ENCODE measurements at places on chromosomes 16 and 17.

DNA sequence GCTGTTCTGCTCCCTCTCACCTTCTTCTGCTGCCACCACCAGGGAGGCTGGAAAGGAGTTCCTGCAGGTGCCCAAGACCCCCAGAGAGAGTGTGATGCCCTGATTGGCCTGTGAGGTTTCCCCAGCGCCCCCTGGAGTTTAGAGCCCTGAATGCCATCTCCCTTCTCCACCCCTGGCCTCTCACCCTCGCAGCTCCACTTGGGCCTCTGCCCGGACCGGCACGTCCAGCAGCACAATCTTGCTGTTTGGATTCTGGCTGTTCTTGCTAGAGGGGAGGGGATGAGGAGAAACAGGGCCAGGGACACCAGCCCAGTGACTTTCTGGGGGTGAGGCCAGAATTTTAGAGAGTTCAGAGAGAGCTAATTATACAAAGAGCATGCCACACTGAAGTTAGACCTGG lies 12.5 kb upstream of the FAM171A2 start:
- DNase-seq = no peak

- no peak for DNase-seq
Measured at GRCh38 chr17:82299452-82299851, 18.0 kb downstream of the CD7 start.

DNA sequence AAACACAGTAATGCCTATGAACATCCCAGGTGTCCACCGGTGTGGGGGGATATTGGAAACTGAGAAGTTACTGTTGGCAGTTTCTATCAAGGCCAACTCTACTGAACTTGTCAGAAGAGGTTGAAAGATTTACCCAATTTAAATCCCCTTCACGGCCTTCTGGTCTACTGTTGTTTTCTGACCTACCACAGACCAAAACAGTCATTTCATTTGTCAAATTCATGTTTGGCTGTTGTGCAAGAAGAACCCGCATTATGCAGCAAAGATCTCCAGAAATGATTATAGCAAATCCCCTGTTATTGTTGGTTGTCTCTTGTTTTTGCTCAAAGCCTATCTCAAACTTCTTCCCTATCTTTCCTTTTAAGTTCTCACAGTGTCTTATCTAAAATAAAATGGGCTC lies 73.1 kb upstream of the MAF start:
- no peak for DNase-seq

DNA sequence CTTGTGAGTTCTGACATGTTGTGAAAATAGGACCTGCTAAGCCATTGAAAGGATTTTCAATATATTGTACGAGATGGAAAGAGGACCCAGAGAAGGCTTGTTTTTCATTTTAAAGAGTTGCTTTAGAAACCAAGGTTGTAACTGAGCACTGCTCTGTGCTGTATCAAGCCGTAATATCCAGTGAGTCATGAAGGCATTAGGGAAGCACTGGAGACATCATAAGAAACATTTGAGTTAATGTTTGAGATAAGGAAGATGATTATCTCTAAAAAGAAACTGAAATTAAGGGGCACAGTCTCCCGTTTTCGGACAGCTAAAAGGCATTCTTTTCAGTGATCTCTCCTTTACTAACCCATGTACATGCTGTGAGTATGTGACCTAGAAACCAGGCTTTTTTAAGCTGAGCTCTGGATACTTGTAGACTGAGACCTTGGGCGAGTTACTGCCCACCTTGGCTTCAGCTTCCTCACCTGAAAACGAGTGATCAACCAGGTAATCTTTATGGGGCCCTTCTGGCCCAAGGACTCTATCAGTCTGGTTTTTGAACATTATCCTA lies 149.2 kb upstream of the TBX2 start:
- no peak for DNase-seq

DNA sequence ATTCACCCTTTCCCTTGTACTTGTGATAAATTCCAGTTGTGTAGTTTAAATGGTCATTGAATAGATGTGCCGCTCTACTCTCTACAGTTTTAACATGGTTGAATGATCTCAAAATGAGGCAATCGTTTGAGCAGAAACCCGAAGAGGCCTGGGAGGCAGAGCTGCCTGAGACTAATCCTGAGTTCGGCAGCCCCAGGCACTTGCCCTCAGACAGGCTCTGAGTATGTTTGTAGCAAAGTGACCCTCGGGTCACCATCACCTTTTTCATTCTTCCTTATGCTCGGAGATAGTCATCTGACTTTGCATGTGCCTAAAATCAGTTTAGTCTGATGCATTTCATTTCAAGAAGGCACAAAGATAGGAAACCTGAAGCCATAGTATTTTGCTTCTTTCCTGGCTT lies 184.0 kb upstream of the RBFOX1 start:
- DNase-seq = no peak

DNA sequence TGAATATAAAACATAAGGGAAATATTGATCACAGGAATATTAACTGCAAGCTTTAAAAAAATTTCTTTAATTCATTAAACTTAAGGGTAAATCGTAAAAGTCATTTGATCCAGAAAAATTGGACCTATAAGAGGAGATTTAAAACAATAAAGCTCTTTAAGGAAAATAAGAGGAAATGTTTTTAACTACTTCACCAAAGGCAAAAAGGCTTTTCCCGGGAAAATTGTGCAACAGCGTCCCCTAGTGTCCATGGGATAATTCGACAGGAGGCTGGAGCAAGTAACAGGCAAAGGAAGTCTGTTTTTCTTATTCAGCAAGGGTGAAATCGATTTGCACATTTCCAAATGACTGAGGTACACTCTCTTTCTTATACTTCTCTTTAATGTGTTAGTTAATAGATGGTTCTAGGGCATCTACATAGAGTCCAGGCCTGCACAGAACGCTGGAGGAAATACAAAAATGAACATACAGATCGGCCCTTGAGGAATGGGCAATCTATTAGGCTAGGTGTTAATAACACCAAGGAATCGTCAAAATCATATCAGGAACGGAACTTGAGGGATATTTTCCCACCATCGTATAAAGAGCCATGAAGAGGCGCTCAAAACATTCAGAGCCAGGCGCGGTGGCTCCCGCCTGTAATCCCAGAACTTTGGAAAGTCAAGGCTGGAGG lies 61.4 kb downstream of the ZNF18 start:
- peak; percentile 40 for DNase-seq

- peak; percentile 98 for DNase-seq
Measured at GRCh38 chr17:3911271-3912053, 4.8 kb downstream of the P2RX1 start.

DNA sequence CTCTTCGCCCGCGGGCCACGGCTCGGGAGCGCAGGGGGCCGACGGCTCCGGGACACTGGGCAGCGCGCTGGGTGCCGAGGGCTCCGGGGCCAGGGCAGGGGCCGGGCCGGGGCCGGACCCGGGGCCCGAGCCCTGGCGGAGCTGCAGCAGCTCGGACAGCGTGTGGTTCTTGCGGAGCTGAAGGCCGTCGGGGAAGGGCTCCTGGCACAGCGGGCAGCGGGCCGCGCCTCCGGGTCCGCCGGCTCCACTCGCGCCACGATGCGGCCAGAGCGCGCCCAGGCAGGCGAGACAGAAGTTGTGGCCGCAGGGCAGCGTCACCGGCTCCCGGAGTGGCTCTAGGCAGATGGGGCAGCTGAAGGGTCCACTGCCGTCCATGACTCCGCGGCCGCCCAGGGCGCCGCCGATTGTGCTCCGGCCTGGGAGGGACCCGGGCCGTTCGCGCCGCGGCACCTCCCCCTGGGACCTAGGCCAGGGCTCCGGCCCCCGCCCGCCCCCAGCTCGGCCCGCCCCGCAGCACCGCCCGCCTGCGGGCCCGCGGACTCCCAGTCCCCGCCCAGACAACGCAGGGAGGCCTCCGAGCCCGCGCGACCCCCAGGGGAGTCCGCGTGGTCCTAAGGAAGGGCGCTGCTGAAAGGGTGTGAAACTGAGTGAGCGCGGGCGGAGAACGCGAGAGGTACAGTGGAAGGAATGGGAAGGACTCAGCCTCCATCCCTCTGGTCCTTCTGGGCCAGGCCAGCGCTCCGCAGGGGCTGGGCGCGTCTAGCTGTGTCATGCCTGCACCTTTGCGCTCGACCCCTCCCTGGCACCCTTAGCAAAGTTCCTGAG lies at the start of gene TRIM47:
TSS of gene TRIM47 (minus strand) at position 408 of the 825 bp plus-strand sequence. CDS start at position 375, 33 bp downstream.
- DNase-seq = peak; percentile 50

GRCh38 chr17:49730078-49730784 lies 22.5 kb upstream of the SLC35B1 start:
- no peak for DNase-seq

DNA sequence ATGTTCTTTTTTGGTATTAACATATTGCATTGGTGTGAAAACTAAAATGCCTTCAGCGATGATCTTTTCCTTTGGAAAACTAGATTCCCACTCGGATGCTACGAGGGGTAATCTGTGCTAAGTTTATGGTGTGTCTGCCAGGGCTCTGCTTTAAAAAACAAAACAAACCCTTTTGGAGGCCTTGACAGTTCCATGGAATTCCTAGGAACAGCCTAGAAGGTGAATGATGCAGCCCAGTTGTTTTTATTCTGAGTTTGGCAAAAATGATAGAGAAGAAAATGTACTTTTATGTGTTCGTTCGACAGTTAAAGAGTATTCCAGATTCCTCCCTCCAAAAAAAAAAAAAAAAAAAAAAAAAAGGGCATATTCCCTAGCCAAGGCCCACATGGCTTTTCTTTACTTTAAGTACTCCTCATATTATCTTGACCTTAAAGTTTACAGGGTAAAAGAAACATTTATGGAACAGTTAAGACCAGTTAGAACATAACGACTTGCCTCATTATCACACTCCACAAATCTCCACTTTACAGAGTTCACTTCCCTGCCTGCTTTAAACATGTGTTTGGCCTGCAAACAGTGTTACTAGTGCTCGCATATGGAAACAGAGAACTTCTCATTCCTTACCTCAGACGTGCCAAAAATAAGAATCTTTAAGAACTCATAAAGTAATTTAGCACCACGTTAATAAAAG lies 159.1 kb downstream of the WWOX start:
- no peak for DNase-seq

GRCh38 chr16:66961914-66962313 lies 848 bp downstream of the CES3 start:
- peak; percentile 41 for DNase-seq

DNA sequence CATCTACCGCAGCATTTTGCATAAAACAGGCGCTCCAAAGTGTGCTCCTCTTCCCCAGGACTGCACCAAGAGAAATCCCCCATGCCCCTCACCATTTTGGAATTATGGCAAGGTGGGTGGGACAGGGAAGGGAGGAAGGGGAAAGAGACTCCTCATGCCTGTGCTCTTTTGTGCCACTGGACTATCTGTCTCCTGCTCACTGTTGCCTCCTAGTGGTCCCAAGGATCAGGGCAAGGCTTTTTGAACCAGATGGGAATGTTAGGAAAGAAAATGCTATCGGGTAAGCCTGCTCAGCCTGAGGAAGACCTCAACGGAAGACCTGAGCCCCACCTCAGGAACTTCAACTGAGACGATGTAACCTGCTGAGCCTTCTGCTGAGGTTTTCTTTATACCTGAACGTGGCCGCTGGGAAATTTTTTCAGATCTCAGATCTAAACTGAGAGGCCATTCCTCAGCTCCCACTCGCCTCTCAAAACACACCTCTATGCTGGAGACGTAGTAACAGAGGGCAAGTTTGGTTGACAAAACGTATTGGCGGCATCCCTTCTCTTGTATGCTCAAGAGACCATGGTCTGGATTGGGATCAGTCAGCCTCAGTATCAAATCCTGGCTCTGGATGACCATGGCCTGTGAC lies 58.3 kb downstream of the SPACA3 start:
- peak; percentile 38 for DNase-seq

- DNase-seq = no peak
Measured at GRCh38 chr17:1217089-1217385, 37.3 kb upstream of the ABR start.

DNA sequence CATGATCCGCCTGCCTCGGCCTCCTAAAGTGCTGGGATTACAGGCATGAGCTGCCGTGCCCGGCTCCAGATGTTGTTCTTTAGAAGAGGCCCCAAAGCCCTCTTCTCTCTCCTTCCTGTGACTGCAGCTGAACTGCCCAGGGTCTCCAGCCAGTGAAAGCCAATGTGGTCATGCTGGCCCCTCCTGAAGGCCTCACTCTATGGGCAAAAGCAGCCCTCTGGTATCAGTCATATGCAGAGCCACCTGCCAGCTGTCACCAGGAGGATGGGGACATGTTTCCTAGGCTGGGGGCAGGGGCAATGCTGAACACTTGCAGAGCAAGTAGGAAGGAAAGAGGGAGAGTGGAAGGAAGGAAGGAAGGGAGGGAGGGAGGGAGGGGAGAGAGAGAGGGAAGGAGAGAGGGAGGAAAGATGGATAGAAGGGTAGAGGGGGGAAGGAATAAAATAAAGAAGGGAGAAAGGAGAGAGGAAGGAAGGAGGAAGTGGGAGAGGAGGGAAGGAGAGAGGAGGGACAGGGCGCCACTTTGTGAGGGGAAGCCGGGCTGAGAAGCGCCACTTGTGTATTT lies 36.0 kb downstream of the SOCS3 start:
- no peak for DNase-seq

DNA sequence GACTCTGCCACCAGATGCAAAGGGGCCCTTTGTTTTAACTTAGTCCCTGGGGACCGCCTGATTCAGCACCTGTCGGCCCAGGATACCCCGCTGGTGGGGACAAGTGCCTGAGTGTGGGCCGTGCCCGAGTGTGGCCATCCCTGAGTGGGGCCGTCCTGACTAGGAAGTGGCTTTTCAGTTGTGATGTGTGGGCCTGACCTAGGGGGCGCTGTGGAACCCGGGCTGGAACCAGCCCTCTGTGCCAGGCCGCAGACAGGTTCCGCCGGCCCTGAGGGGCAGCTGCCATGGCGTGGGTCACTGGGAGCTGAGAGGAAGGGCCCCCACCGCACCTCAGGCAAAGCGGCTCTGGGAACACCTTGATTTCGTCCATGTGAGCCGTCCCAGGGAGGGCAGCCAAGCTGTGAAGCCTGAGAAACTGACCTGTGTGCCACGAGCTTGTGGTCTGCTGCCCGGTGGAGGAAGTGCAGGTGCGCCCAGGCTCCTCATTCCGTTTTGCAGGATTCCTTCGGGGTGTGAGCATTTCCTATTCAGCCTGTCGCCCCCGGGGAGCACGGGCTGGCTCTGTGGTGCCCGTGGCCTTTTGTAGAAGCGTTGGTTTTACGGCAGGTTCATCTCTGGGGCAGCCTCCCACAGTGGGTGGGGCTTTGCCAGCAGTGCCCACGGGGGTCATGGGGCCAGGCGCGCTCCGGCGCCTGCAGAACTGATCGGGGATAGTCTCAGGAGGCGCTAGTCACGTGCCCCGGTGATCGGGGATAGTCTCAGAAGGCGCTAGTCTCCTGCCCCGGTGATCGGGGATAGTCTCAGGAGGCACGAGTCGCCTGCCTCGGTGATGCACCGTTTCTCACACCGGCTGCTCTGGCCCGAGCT lies 5.3 kb downstream of the RPL13 start:
- DNase-seq = peak; percentile 59

GRCh38 chr16:54236773-54237172 lies 49.8 kb downstream of the IRX3 start:
- no peak for DNase-seq

DNA sequence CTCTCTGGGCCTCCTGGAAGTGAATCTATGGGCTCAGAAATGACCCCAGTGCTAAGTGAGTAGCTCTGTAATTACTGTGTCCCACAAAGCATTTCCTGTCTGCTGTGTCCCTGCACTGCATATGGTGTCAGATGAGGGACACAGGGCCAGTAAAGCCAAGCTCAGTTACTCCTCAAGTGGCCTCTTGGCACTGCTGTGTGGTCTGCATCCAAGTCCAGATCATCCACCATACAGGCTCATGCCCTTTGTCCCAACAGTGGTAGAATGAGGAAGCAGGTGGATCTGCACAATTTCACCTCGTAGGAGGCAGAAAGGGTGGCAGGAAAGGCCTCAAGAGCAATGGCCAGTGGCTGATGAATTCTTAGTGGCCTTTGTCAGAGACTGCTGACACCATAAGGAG lies 146.8 kb downstream of the SOX9 start:
- no peak for DNase-seq

- DNase-seq = no peak
Measured at GRCh38 chr16:59121411-59122261, 387.5 kb upstream of the GOT2 start.

- no peak for DNase-seq
Measured at GRCh38 chr17:66964930-66965800, 658 bp downstream of the CACNG4 start.

Measured in B cell (primary cell).